ENCODE measurements at places on chromosomes 1 and 21.
A peak's percentile ranks its signal among the peaks of the same experiment; 100 is the strongest.

- no peak for DNase-seq
Measured at GRCh38 chr1:184417916-184418315, 31.1 kb downstream of the C1orf21 start.

- DNase-seq: no peak
Measured at GRCh38 chr1:156233426-156234127, 8.4 kb upstream of the BGLAP start.

- DNase-seq: no peak
Measured at GRCh38 chr1:238592621-238593020, 701.9 kb upstream of the ZP4 start.

GRCh38 chr21:26849428-26850115 lies 4.4 kb upstream of the ADAMTS1 start:
- DNase-seq: no peak

GRCh38 chr1:209319549-209319948 lies 264.0 kb upstream of the CAMK1G start:
- no peak for DNase-seq

GRCh38 chr21:37435120-37435519 lies 68.5 kb downstream of the DYRK1A start:
- DNase-seq: peak; percentile 51

- no peak for DNase-seq
Measured at GRCh38 chr1:186060226-186060625, 314.8 kb downstream of the TPR start.
